ENCODE measurements at places on chromosomes 6 and 20.

DNA sequence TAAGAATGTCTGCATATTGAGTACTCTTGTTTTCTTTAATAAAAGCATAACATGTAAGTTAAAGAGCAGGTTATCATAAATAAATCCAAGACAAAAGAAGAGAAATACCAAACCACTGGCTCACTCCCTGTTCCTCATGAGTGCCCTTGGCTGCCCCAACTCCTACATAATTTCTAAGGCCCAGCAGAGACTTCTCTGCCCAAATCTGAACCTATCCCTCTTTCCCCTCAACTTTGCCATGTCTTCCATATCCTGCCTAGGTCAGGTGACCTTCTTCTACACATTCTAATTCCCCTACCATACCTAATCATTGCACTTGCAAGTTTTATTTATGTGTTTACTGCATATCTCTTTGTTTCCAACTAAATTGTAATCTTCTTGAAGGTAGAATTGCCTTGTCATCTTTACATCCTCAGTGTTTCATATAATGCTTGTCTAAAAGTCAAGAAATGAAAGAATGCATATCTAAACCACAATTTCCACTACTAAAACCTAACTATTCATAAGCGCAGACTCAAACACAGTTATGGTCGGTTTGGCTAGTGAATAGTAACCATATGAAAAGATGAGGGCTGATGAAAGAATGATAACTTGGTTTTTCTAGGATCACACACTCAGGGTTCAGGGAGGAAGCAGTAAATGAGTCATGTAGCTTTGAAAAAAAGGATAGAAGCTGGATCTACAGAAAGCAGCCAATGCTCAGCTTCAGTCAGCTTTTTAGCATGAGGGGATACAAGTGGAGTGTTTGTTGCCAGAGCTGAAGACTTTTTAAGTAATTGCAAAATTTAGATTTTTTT, 53.3 kb upstream of the EYA4 start:
- no peak for DNase-seq

GRCh38 chr6:91437315-91437729, 850.5 kb upstream of the MAP3K7 start:
- no peak for DNase-seq

DNA sequence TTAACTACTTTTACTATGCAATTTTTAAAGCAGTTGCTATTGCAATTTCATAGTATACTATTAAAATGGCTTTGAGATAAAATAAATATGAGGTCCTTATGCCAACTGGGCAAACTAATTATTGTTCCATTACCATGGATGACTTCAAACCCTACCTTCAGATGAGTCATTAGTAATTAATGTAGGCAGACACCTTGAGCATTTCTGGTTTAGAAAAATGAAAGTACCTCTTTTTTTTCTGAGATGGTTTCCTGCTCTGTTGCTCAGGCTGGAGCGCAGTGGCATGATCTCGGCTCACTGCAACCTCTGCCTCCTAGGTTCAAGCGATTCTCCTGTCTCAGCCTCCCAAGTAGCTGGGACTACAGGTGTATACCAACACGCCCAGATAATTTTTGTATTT, 11.9 kb downstream of the ASF1A start:
- DNase-seq = no peak

- no peak for DNase-seq
Observed at GRCh38 chr6:144266091-144266649, 19.0 kb upstream of the UTRN start.

DNA sequence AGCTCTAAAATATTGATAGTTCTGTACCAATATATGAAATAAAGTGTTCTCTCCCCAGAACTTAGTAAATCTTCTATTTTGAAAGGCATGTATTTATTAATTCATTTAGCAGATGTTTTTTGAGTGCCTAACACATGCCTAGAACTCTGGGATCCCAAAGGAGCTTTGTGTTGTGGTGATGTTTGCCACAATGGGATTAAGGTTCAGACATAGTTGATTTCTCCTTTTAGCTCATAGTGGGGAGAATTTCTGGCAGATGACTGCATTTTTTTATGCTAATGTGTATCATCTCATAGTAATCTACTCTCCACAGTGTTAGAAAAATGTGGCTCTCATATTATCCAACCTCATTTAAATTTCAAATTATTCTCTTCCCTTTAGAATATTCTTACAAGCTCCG, 21.7 kb downstream of the MYB start:
- DNase-seq = no peak

DNA sequence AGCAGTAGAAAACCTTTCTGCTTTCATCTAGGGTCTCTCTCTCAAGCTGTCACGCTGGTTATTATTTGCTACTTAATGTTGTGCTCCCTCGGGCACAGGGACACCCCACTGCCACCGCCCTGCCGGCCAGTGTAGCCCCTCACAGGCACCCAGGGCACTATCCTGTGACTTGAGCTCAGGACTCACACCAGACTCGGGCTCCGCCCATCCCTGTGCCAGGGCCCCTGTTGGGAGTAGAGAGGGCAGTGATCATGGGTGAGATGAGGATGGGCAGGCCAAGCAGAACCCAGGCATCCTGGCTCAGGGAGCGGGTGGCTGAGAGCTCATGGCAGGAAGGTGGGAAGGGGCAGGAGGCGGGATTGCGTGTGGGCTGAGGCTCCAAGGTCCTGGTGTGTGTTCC, 371.9 kb downstream of the ZFAND3 start:
- no peak for DNase-seq

DNA sequence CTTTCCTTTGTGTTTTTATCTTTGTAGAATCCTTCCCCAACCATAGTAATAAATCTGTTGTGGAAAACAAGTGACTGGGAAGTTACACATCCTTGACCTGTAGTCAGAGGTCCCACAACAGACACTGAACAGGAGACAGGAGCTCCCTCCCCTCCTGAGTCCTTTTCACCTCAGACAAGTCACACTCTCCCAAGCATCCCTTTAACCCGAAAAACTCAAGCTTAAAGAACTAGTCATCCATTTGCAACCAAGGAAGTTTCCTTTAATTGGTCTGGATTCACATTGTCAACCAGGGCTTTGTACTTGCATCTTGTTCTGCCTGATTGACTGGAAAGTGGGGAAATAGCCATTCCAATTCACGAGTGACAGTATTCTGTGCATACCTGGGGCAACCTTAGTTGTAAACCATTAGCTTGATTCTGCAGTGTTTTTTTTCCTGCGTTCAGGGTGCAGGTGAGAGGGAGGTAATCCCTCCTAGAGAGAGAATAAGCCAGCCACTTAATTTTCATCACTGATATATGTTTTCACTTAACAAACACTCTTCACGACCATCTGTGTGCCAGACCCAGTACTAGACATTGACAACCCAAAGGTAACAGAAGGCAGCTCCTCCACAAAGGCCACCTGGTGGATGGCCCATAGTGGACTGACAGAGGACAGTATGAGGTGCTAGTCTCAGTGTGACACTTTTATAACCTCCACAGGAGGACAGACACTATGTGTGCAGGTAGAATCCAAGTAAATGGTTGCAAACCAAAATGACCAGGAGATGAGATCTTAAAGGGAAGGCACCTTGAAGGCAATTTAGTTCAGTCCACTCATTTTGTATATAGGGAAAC, 112.4 kb downstream of the SLX4IP start:
- DNase-seq = no peak

- DNase-seq = no peak
Observed at GRCh38 chr6:43491750-43492661, 14.6 kb downstream of the TJAP1 start.

- no peak for DNase-seq
Observed at GRCh38 chr6:106883808-106884262, 90.7 kb downstream of the CD24 start.

DNA sequence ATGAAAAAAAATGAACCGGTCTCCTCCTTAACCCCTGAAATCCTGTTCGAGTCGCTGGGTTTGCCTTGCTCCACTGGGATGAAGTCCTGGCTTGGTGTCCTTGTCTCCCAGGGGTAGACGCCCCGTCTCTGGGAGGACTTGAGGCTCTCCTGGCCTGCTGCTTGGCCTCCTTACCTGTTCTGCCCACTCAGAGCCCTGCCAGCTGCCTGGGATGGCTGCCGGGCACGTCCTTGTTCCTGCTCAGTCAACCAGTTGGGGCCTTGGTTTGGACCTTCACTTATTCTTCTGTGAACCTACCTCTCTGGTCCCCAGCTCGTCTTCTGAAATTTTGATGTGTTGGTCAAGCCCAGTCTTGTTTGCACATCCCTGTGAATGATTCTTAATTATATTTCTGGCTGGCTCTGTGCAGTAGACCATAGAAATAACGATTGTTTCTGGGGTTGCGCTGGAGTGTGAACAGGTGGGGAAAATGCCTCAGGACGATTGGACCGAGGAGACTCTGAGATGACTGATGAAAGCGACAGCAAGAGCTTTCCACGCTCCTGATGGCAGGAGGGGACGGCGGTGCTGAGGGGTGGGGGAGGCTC, 126.5 kb upstream of the ESR1 start:
- no peak for DNase-seq

DNA sequence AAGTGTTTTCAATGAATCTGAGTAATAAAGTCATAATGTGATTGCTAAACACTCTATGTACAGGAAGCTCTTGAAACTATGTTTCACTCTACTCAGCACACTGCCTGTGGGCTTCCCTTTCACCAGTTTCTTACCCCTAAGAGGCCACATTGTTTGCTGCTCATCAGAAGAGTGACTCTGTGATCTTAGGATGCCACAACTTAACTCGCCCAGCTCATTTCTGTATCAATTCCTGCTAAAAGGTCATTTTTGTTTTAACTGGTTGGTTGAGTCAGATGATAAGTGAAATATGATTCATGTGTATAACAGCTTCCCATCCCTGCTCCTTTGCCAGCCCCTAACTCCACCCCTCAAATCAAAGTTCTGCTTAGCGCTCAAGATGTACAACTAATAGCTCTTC, 9.8 kb upstream of the NDUFAF4 start:
- no peak for DNase-seq

DNA sequence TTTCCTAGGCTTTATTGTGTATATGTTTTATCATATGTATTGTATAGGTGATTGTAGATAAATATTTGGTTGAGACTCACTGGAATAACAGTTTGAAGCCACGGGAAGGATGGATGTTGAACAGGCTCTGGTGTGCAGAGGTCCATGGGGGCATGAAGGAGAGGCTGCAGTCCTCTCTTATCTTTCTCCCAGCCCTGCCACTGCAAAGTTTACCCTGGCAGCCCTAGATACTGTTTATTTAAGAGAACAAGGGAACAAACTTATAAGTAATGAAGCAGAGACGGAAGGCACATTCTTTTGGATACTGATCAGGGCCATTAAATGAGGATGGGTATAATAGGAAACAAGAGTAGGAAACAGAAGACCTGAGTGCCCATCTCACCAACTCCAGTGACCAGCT, 103.6 kb upstream of the SCGN start:
- no peak for DNase-seq

- DNase-seq = no peak
Observed at GRCh38 chr6:41935193-41935574, 6.4 kb downstream of the CCND3 start.

- DNase-seq = no peak
Observed at GRCh38 chr6:46273911-46274310, 103.1 kb upstream of the ENPP5 start.

DNA sequence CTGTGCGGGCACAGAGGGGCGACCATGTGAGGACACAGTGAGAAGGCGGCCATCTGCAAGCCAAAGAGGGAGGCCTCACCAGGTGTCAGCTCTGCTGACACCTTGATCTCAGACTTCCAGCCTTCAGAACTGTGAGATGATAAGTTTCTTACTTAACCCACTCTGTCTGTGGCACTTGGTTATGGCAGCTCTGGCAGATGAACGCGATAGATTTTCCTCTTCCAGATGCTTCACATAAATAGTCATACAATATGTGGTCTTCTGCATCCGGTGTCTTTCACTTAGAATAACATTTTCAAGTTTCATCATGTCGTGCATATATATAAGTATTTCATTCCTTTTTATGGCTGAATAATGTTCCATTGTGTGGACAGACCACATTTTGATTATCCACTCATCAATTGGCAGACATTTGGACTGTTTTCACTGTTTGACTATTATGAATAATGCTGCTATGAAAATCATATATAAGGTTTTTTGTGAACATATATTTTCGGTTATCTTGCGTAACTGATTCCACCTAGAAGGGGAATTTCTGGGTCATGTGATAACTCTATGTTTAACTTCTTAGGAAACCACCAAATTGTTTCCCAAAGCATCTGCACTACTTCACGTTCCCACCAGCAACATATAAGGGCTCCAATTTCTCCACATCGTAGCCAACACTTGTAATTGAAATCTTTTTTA, 30.2 kb downstream of the PRR18 start:
- DNase-seq = no peak

DNA sequence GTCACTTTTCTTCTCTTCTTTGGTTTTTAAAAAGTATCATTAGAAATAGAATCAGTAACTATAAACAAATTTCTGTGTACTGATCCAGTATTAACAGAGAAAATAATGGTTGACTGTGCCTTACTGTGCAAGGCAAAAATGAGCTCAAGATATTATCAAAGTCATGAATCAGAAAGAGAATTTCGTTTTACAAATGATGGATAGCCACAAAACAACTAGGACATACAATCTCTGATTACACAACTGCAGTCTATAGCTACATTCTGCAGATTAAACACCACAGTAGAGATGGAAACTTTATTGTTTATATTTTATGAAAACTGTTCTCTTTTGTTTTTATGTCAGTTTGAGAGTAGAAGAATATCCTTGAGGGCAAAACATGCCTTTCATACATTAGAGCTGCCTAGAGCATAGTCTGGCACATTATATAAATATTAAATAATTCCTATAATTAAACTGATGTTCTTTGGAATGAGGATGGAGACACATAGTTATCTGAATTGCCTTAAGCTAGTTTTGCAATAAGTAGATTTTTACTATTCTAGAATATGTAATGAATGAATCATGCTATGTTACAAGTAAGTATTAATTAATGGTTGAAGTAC, 333.1 kb downstream of the LAMA2 start:
- no peak for DNase-seq

- no peak for DNase-seq
Observed at GRCh38 chr6:141218583-141218982, 914.1 kb upstream of the GJE1 start.

DNA sequence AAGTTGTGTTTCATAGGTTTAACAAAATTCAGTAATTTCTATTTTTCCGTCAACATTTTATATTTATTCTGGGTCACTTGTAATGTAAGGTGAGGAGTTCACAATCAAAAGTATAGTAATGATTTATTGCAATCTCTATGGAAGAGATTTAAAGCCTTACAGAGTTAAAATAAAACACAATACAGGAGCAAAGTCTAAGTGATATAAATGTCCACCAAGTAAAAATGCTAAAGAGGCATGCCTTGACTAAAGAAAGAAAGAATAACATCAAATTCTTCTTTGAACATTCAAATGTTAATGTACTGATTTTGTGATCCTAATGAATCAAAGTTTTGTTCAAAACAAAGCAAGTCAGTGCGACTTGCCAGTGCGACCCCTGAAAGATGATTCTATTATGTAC, 61.5 kb downstream of the REPS1 start:
- no peak for DNase-seq

DNA sequence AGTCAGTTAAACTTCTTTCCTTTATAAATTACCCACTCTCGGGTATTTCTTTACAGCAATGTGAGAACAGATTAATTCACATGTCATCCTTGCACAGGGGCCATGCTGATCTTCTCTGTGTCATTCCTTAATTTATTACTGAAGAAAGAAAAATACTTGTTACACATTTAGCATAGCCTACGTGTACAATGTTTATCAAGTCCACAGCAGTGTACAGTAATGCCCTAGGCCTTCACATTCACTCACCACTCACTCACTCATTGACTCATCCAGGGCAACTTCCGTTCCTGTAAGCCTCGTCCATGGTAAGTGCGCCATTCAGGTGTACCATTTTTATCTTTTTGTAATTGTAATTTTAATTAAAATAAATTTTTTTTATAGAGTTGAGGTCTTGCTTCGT, 73.6 kb downstream of the RSPH3 start:
- no peak for DNase-seq
